ENCODE measurements at places on chromosomes 6 and 20.

DNA sequence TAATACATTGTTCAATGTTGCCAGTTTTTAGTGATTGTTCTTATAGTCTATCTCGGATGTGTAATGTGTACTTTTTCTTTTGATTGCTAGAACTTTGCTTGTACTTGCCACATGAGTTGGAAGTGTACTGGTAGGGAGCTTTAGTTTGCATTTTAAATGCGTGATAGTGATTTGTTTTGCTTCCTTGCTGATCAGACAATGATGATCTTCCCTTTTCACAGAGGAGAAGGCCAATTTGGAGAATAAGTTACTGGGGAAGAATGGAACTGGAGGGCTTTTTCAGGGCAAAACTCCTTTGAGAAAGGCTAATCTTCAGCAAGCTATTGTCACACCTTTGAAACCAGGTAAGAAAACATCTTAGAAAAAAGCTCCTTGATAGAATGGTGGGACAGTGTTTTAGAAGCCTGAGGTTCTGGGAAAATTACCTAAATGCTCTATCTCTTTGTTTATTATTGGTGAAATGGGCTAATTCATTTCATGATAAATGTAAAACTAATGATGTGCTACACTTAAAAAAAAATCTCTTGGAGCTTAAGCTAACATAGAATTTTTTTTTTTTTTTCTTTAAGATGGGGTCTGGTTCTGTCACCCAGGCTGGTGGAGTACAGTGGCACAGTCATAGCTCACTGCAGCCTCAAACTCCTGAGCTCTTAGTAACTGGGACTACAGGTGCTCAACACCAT, 20.9 kb downstream of the TPX2 start:
- DNase-seq: no peak

GRCh38 chr6:122154912-122155575, 244.4 kb upstream of the HSF2 start:
- DNase-seq: no peak

GRCh38 chr20:45322952-45323383, 14.9 kb upstream of the MATN4 start:
- no peak for DNase-seq

- DNase-seq: no peak
Measured at GRCh38 chr20:53809217-53809616, 215.6 kb upstream of the ZNF217 start.

- no peak for DNase-seq
Measured at GRCh38 chr20:56454754-56455153, 13.7 kb upstream of the RTF2 start.

GRCh38 chr6:11700118-11700718, 78.4 kb downstream of the ADTRP start:
- DNase-seq: peak; percentile 61

DNA sequence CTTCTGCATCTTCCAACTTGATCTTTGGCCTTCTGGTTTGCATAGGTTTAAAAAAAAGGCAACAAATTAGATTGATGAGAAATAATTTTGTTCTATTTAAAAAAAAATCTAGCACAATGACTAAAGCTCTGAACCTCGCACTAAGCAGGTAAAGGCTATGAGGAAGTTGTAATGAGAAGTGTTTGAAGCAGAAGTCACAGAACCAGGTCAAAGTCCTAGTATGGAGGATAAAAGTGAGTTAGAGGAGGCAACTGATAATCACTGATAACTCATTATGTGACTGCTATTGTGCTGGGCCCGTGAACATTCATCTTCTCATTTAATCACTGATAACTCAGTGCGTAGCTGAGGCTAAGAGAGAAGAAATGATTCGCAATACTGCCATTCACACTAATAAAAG, 46.1 kb upstream of the GFRAL start:
- no peak for DNase-seq

GRCh38 chr6:27631609-27631916, 158.7 kb upstream of the ZNF184 start:
- DNase-seq: no peak

DNA sequence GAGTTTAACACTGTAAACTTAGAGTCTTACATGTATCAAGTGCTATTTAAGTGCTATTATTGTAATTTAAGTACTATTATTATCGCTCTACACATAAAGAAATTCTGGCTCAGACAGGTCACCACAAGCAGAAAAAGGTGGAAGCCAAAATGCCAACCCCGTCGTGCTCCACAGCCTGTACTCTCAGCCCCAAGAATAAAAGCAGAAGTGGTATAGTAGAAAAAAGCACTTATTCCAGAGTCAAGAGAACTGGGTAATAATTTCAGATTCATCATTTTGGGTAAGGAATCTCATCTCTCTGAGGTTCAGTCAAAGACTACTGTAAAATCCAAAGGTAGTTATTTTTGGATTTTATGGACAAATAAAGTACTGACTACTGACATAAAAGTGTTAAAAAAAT, 943 bp downstream of the ZUP1 start:
- no peak for DNase-seq

DNA sequence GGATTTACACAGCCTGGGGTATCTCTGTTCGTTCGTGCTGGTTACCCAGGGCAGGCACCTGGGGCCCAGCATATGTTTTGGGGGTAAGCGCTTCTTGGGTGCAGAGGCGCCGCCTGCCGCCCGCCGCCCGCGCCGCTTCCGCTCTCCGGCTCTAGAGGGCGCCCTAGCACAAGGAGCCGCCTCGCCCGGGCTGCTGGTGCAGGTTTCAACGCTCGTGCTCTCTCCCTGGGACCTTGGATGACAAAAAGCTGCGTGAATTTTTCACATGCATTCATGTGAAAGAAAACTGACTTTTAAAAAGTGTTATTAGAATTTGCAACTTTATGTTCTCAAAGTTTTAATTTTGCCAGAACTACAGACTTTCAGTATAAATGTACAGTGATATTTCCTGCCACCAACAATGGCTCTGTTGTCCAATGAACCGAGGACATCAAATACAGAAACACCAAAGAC, 32.5 kb downstream of the PRR18 start:
- DNase-seq: peak; percentile 89

DNA sequence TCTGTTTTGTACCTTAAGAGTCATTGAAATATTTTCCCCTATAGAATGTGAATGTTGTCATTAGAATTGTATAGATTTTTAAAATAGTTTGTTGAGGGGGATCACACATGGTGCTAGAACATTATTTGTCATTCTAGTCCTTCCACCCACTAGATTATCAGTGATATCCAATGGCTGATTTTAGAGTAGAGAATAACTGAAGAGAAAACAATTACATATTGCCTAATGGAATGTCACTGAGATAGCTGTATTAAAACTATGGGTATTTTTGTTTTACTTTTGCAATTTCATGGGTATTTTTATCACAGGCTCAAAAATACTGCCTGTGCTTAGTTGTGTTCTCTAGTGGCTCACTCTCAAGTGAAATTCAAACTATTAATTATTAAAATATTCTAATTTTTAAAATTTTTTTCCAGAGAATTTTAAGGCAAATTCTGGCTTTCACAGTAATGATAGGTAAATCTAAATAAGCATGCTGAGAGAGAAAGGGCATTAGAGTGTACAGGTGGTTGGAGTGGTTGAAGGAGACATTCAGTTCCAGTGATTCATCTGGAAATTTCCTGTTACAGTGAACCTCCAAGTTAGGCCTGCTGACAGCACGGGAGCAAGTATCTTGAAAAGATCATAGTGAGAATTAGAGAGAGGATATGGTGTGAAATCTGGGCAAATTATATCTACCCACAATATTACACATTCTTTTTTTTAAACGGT, 399.6 kb downstream of the NKAIN2 start:
- DNase-seq: no peak

DNA sequence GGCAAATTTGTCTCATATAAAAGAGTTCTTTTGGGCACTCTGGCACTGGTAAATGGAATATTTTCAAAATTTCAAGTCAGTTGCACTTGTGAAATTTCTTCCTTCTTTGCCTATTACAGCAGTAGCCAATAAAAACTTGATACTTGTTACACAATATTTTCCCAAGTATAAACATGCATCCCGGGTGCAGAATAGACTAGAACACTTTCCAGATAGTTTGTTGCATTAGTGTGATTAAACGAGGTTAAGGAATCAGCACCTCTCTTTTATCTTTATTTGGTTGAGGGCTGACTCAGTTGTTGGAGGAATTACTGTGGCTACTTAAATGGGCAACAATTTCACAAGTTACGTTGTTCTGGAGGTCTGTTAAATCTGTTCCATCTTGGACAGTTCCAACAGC, 467.5 kb downstream of the CDKAL1 start:
- DNase-seq: peak; percentile 29

DNA sequence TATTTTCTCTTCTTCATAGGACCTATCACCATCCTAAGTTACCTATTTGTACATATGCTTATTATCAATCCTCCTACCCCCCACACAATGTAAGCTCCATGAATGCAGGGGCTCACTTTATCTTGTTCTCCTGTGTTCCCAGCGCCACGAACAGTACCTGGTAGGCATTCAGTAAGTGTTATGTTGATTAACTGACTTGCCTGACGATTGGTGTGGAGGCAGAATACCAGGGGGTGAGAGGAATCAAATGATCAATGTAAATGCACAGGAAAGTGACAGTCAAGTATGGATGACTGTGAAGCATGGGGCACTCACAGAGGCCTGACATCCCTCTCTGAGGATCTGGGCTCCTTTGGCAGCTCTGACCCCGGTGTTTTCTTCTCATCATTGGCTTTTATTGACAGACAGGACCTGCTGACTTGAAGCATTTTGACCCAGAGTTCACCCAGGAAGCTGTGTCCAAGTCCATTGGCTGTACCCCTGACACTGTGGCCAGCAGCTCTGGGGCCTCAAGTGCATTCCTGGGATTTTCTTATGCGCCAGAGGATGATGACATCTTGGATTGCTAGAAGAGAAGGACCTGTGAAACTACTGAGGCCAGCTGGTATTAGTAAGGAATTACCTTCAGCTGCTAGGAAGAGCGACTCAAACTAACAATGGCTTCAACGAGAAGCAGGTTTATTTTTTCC, 6.1 kb upstream of the IFT52 start:
- peak; percentile 69 for DNase-seq

- DNase-seq: no peak
Measured at GRCh38 chr6:129801909-129802308, 59.2 kb downstream of the TMEM244 start.

GRCh38 chr6:21171801-21172200, 421.8 kb upstream of the SOX4 start:
- DNase-seq: no peak

DNA sequence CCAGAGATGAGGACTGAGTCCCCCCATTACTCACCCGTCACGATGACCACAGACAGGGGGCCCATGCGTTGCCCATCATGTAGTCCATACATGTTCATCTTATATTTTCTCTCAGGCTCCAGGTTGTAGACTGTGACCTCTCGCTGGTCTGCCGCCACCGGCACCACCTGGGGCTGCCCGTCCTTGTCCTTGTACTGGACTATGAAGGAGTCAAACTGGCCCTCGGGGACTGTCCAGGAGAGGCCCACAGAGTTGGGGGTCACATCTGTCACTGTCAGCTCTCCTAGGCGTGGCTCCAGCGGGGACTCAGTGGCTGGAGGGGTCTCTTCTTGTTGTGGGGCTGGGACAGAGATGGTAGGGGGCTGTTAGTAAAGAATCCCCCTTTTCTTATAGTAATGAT, 35.4 kb downstream of the CYP21A2 start:
- no peak for DNase-seq

DNA sequence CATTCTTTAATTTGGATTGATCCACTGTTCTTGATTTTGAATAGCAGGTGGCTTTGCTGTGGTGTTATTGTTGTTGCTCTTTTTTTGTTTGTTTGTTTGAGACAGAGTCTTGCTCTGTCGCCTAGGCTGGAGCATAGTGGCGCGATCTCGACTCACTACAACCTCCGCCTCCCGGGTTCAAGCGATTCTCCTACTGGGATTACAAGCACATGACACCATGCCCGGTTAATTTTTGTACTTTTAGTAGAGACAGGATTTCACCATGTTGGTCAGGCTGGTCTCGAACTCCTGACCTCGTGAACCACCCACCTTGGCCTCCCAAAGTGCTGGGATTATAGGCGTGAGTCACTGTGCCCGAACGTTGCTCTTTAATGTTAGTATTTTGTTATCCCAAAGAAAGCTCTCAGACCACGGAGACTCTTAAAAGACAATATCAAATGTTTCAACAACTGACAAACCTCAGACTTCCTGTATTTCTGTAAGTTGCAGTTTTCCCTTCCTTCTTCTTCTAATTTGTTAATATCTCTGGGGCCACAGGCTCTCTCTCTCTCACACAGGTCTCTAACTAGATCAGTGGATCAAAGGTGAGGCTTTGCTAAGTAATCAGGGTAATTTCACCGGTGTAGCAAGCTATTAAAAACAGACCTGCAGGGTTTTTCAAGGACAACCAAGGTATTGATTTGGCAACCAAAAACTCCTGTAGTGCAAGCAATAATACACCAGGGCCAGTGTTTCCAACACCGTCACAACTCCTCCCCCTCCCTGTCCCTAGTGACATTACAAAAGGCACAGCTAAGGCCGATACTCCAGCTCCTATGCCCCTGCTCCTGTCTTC, 48.8 kb upstream of the ZNF217 start:
- peak; percentile 49 for DNase-seq

DNA sequence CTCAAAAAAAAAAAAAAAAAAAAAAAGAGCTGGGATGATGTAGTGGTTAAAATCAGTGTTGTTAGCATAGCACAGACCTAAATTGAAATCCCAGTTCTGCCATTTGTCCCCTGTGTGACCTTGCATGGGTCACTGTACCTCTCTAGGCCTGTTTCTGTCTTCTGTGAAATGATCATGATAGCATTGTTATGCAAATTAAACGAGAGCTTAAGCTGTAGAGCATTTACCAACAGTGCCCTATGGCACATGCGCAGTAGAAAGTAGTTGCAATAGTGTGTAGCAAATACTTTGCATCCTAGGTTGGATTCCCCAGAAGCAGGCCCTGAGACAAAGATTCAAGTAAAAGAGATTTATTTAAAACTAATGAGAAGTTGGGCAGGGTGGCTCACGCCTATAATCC, 7.3 kb downstream of the PSORS1C2 start:
- no peak for DNase-seq

DNA sequence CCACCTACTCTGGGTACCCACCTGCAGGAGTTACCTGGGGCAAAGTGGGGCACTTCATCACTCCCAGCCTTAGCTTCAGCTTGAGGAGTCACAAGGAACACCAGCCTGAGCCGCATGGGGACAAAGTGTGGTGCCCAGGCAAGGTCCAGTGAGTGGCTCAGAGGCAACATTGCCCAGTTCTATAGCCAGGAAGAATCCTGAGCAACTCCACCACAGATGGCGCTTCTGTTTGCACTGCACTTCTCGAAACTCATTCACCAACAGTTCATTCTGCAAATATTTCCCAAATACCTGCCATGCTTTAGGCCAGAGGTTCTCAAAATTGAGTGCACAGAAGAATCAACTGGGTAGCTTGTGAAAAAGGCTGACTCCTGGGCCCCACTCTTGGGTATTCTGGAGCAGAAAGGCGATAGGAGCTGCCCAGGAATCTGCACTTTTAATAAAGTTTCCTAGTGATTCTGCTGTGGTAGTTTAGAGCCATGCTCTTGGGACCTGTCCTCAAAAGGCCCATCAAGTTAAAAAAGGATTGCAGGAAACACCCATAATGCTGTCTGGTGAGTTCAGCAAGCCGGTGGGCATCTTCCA, 83.1 kb downstream of the VEGFA start:
- no peak for DNase-seq
